ENCODE measurements at places on chromosomes 5 and 9. TPM values are rescaled to one million over a fixed set of nuclear protein-coding genes. Genes with fewer than 3 reads are reported as not detected.

Gene MYORG
- 4.7 TPM for total RNA-seq

Gene SLC6A3
- 0.08 TPM for total RNA-seq

Gene PDE6A
- not detected for total RNA-seq

Gene IRGM
- total RNA-seq, result 4.4 TPM

Gene RANBP3L
- total RNA-seq, result not detected

Gene SAPCD2
- total RNA-seq, result 26.4 TPM

Gene OR1J2
- not detected for total RNA-seq

Gene PCDHGB7
- total RNA-seq, result not detected

Gene CD72
- 18.4 TPM for total RNA-seq

Gene EQTN
- not detected for total RNA-seq

Gene FAM221B
- total RNA-seq, result not detected

Gene C5orf46
- not detected for total RNA-seq

Gene TMC1
- not detected for total RNA-seq

DNA sequence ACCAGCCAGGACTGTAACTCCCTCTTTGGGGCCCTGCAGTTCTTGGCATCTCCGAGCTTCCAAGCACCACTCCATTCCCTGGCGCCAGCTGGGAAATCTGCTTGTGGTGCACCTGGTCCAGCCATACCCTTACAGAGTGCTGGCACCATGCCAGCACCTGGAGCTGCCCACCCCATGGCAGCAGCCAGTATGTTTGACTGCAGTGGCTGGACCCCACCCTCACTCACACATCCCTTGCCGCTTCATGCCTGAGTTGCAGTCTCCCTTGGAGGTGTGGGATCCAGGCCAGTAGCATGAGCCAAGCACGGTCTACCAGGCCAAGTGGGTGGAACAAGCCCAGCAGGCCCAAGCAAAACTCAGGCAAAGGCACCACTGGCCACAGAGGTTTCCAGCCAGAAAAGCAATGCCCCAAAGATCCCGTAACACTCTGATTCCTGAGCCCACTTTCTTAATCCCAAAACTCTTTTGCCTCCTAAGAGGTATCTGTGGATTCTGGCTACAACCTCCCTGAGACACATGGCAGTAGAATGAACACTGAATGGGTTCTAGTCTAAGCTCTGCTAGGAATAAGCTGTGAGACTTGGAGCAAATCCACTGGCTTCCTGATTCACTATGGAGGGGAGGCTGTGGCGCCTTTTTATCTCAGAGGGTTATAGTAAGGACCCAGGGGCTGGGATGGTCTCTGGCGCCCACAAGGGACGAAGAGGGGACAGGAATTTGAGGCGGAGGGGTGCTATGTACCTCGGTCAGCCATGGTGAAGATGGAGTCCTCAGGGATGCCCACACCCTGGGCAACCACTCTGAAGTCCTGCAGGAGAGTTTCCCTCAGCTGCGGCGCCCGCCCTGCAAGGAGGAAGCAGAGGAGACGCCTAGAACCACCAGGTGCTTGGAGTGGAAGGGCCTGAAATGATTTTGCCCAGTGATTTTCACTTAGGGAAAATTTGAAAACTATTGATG is 5.6 kb downstream of the AMBP start:
- no peak for DNase-seq

- no peak for DNase-seq
These were observed 35.8 kb downstream of the HACD4 start for GRCh38 chr9:20995616-20996015.

GRCh38 chr9:97889941-97890887 is 32.1 kb downstream of the TRMO start:
- DNase-seq, result peak; percentile 74

- DNase-seq, result no peak
These were observed 29.8 kb upstream of the SEC16A start for GRCh38 chr9:136512651-136513071.

- DNase-seq, result no peak
These were observed 16.0 kb upstream of the NSD1 start for GRCh38 chr5:177117441-177118045.

- DNase-seq, result no peak
These were observed 2104.1 kb upstream of the ACO1 start for GRCh38 chr9:30280229-30280900.

DNA sequence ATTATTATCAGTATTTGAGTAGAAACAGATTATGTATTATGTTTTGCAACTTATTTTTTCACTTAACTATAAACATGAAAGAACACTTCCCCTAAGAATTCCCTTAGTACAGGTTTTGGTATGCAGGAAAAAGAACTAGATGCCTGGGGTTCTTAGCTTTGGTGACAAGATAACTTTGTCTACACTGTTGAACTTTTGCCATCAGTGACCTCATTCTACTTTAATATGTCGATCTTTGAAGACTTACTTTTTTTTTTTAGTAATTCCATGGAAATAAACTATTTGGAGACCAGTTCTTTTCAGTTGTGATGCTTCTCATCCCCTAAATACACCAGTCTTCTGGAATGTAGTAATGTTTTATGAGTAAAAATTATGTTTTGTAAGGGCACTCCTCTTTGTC is 34.3 kb downstream of the ZNF462 start:
- DNase-seq, result no peak

DNA sequence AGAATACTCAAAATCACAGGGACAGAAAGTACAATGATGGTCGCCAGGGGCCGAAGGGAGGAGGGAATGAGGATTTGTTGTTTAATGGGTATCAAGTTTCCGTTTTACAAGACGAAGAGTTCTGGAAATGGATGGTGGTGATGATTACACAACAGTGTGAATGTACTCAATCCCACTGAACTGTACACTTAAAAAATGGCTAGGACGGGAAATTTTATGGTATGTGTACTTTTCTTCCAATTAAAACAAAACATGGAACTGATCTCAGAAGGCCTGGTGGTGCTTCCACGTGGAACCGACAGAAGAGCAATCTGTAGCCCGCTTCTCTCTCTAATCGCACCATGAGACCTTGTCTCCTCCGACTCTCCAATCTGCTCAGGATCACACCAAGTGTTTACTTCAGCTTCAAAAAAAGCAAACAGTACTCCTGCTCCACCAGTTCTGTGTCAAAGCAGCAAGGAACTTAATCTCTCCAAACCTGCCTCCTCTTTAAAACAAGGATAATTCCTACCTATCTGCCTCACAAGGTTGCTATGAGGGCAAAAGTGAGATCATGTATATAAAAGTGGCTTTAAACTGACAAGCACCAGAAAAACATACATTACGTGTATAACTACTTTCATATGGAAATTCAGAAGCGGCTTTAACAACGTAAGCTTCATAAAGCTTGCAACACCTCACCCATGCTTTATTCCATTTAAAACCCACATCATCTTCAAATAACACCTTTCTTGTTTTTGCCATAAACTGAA is 2.1 kb downstream of the ECPAS start:
- DNase-seq, result no peak

DNA sequence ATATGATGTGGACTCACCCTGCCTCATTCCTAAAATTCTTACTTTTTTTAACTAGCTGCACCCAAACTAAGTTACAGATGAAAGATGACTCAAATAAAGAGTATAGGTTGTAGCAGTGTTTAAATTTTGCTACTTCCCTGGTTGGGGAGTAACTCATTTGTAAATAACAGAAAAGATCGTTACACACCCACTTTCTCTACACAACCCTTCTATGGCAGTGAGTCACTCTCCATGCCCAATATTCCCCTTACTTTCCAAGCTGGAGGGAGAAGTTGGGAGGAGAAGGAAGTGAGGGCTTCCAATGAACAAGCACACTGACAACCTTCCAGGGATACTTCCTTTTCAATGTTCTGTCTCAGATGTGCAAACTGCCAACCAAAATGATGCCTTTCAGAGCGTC is 1.9 kb downstream of the RASEF start:
- DNase-seq, result no peak

GRCh38 chr5:174073122-174073660 is 27.7 kb downstream of the NSG2 start:
- no peak for DNase-seq

DNA sequence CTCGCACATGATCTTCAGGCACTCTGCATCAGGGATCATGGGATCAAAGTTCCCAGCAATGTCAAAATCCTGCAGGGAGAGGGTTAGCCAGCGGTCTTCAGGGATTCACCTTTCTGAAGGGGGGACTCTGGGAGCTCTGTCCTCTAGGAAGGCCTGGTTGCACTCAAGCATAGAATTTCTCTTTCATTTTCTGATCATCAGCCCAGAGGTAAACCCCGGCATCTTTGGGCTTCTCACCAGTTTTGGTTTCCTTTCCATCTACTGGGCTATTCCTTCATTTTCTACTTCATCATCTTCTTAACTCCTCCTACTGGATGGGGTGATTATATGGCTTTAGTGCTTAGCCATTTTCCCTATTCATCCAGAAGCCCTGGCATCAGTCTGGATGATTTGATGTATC is 4.6 kb upstream of the DND1 start:
- DNase-seq, result no peak

- no peak for DNase-seq
These were observed 12.1 kb downstream of the ZFAND5 start for GRCh38 chr9:72352911-72353388.

DNA sequence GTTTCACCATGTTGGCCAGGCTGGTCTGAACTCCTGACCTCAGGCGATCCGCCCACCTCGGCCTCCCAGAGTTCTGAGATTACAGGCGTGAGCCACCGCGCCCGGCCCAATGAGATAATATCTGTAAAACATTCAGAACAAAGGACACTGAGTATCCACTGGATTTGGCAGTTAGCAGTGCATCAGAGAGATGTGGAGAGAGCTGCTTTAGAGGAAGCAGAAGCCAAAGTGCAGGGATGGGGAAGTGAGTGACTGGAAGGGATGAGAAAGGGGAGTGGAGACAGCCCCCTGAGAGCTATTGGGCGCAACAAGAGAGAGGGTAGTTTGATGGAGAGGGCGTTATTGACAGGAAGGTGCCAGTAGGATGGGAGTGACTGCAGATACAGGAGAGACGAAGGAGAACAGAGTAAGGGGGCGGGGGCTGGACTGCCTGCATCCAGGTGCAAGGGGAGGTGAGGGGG is 157.5 kb upstream of the SHB start:
- no peak for DNase-seq

GRCh38 chr5:83551821-83552220 is 80.3 kb downstream of the VCAN start:
- no peak for DNase-seq

- no peak for DNase-seq
These were observed 183.2 kb upstream of the DAB2 start for GRCh38 chr5:39608024-39608423.

GRCh38 chr5:107778647-107779046 is 107.9 kb upstream of the EFNA5 start:
- no peak for DNase-seq

DNA sequence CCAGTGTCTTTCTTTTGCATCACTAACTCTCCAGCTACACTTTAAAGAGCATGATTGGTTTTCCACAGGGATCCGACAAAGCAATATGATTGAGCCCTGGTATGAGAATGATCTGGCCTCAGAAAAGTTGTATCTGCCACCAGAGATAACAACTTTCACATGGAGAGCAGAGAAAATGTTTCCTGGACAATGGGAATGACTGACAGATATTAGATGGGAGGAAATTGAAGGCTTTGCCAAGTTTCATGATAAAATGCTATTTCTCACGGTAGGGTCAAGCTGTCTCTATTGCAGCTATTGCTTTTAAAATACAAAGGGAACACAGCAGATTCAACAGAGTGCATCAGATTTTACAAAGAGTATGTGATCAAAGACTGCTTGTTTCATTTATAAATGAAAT is 56.4 kb upstream of the GLIS3 start:
- DNase-seq, result no peak

- DNase-seq, result no peak
These were observed 128.3 kb downstream of the EFNA5 start for GRCh38 chr5:107542428-107542827.

DNA sequence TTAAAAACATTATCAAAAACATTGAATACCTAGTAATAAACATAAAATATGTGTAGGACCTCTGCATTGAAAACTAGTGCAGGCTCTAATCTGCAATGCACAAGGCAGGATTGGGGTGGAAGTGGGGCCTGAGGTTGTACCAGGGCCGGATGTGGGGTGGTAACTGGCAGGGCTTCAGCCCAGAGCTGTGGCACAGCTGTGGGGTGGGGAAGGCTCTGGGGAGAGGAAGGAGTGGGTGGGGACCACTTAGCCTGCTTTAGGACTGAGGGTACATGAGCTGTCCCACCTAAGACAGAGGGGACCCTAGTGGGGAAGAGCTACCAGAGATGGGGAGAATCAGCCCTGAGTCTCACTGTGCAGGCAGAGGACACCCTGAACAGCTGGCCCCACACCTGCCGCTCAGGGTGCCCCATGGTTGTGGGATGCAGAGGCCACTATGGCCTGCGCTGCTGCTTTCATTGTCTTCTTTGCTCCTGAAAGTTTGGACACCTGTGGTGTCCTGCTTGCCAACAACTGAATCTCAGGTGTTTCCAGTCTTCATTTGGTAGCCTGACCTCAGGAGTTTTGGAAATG is 311.4 kb downstream of the TLE4 start:
- peak; percentile 76 for DNase-seq

- DNase-seq, result no peak
These were observed 74.1 kb downstream of the HABP4 start for GRCh38 chr9:96524045-96524444.

DNA sequence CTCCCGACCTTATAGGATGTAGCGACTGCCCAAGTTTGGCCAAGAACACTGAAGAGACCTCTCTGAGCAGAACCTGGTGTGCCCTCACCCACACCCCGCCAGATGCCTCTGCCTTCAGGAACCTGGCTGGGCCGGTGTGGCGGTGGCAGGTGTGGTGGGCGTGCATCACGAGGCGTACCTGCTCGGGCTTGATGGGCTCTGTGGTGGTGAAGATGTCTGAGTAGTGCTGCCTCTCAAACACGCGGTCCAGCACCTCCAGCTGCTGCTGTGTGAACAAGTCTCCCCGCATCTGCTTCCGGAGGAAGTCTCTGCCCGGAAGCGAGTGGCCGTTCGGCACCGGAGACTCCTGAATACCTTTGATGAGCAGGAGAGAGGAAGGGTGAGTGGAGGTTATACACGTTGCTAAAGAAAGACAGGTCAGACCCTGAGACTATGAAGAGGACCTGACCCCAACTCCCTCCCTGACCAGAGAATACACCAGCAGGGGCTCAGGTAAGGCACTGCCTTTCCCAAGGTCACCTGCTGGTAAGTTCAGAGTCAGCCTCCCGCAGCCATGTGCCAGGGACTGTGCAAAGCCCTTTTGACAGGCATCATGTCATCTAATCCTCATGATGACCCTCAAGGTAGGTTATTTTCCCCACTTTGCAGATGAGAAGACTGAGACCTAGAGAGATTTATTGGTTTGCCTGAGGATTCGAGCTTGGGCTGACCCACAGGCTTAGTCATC is 67.5 kb downstream of the PAX5 start:
- DNase-seq, result no peak

GRCh38 chr9:75500479-75500878 is 390.0 kb upstream of the PCSK5 start:
- no peak for DNase-seq

- no peak for DNase-seq
These were observed 82.9 kb downstream of the SGCD start for GRCh38 chr5:156409834-156410233.

- no peak for DNase-seq
These were observed 284.5 kb downstream of the ZNF608 start for GRCh38 chr5:124461941-124462340.

- DNase-seq, result no peak
These were observed 493.0 kb downstream of the AGTPBP1 start for GRCh38 chr9:85248514-85249312.

- DNase-seq, result no peak
These were observed at the start of gene FAM81B for GRCh38 chr5:95390812-95391492. Gene FAM81B, plus strand, starts transcription at chr5:95391366. Its CDS starts 24 bp downstream, at chr5:95391390.

- no peak for DNase-seq
These were observed 5.5 kb upstream of the CPEB4 start for GRCh38 chr5:173882632-173883031.
